ENCODE measurements at places on chromosomes 3 and 15.

DNA sequence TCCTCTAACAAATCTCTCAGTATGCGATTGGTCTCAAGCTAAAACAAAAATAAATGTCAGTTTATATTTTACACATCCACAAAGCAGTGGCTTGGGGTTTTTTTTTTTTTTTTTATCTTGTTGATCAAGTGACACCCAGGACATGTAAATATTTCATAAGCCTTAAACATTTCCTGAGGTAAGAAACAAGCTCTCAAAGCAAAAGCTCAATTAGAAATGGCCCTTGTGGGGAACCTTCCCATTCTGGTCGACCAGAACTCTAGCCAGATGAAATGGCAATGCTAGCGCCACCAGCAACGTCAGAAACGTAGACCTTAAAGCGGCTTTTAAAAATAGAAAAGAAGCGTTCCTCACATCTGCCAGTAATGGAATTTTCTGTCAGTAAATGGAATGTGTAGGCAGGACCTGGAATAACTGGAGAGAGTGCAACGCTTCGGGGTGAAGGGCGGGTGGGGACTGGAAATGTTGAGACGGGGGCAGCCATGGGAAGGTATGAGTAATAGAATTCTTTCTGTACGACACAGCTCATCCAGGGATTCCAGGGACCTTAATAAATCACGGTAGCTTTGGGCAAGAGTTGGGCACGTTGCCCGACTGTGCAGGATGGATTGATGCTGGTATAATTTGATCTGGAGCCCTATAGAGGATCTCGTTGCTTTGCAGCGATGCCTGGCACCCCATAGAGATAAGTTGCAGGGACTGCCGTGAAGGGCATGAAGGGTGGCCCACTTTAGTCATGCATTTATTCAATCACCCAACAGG is 44.4 kb downstream of the BTD start:
- DNase-seq = no peak

GRCh38 chr3:66394019-66394752 is 106.6 kb downstream of the LRIG1 start:
- DNase-seq = no peak

DNA sequence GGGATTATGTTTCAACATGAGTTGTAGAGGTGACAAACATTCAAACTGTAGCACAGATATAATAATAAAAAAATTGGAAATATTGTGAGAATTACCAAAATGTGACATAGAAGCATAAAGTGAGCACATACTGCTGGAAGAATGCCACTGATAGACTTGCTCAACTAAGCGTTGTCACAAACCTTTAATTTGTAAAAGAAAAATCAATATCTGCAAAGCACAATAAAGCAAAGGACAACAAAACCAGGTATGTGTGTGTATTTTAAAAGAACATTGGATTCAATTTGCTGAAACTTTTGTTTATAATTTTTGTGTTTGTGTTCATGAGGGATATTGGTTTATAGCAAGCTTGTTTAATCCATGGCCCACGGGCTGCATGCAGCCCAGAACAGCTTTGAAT is 40.8 kb upstream of the EIF5A2 start:
- no peak for DNase-seq

GRCh38 chr15:31265090-31265870 is 61.4 kb upstream of the KLF13 start:
- DNase-seq = no peak

GRCh38 chr3:151093905-151094304 is 8.4 kb downstream of the MED12L start:
- no peak for DNase-seq

GRCh38 chr3:145006271-145006670 is 1034.6 kb downstream of the DIPK2A start:
- DNase-seq = no peak

DNA sequence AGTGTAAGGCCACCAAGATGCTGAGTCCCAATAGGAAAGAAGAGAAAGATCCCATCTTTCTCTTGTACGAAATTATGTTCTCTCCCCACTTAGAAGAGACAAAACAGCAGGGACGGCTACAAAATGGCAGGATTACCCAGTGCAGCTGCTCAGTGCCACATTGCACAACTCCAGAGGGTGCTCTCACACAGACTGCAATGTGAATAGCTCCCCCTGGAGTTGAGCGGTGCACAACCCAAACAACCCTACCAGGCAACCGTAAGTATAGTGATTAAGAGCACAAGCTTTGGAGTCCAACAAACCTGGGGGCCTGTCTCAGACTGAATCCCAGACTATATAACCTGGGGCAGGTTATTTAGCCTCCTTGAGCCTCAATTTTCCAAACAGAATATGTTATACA is 3.1 kb upstream of the BHLHE40 start:
- peak; percentile 81 for DNase-seq

- DNase-seq = no peak
These were observed 18.8 kb upstream of the FAM81A start for GRCh38 chr15:59419170-59419569.

DNA sequence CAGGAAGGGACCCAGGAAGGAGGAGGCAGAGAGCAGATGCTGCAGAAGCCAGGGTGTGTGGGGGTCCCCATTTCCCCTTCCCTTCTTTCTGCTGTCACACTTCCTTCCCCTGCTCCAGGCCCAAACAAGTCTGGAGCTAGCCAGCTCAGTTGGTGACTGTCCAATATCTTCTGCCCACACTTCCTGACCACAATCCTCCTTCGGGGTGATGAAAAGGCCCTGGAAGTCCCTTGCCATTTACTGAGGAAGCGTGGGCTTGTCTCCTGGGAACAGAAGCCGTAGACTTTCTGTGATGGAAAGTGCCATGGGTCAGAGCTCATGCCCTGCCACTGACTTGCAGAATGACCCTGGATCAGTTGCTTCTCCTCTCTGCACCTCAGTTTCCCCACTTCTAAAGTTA is 39.0 kb downstream of the ANAPC13 start:
- peak; percentile 80 for DNase-seq

- no peak for DNase-seq
These were observed 244.1 kb upstream of the SEMA6D start for GRCh38 chr15:47473106-47473725.

DNA sequence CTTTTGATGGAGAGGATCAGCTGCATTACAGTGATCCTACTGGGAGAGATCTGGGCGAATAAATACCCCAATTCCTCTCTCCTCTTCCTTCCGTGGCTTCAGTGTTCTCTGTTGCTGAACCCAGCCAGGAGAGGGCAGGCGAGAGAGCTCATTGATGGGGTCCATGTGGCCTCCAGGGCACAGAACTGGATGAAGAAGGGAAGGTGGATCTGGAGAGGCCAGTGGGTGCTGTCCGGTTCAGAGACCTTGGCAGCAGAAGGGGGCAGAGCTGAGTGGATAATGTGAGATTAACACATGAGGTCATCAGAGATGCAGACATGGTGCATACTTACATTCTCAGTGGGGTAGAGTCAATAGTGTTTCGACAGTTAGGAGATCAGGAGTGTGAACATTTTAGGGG is 193.6 kb downstream of the CLSTN2 start:
- peak; percentile 35 for DNase-seq

DNA sequence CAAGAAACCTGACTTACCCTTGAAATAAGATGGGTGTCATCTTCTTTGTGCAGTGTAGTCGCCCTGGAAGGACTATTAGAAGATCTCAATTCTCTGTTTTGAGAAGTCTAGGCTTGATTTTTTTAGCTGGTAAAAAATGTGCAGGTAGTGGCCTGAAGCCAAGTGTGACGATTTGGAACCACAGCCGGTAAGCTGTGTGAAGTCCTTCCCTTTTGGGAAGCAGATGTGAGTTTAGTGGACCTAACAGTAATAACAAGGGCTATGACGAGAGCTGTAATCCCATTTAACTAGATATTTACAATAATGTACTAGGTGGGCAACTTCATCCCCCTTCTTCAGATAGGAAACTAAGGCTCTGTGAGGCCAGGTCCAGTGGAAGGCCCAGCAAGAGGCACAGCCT is 81.7 kb upstream of the MYZAP start:
- DNase-seq = no peak

DNA sequence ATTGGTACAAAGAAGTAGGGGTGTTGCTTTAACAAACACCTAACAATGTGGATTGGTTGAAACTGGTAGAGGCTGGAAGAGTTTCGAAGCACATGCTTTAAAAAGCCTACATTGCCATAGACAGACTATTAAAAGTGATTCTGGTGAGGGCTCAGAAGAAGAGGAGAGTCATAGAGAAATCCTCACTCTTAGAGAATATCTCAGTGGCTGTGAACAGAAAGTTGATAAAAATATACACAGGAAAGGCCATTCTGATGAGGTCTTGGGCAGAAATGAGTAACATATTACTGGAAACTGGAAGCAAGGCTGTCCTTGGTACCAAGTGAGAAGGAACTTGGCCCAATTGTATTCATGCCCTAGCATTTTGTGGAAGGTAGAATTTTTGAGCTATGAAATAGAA is 173.7 kb upstream of the CRBN start:
- no peak for DNase-seq

- DNase-seq = no peak
These were observed 4.5 kb upstream of the C15orf39 start for GRCh38 chr15:75197062-75197630.

DNA sequence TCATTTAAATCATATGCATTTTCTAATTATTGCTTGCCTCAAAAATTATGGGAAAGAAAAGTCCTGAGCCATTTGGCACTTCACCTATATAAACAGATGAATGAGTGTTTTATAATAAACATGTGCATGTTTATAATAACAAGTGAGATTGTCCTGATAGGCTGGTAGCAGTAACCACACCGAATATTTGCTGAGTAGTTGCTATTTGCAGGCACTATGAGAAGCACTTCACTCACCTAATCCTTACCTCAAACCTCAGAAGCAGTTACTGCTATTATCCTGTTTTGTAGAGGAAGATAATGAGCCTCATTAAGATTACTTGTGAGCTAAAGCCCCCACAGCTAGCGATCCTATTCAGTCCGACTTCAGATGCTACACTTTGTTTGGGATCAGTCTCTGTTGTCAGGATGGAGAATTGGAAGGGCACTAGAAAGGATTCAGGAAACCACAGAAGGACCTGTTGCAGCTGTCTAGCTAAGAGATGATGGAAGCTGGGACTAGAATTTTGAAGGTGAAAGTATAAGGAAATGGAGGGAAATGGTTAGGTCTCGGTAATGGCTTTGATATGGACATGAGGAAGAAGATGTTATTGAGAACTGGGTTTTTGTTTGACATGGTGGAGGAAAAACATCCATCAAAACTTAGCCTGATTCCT is 28.4 kb upstream of the MAGI1 start:
- DNase-seq = no peak

DNA sequence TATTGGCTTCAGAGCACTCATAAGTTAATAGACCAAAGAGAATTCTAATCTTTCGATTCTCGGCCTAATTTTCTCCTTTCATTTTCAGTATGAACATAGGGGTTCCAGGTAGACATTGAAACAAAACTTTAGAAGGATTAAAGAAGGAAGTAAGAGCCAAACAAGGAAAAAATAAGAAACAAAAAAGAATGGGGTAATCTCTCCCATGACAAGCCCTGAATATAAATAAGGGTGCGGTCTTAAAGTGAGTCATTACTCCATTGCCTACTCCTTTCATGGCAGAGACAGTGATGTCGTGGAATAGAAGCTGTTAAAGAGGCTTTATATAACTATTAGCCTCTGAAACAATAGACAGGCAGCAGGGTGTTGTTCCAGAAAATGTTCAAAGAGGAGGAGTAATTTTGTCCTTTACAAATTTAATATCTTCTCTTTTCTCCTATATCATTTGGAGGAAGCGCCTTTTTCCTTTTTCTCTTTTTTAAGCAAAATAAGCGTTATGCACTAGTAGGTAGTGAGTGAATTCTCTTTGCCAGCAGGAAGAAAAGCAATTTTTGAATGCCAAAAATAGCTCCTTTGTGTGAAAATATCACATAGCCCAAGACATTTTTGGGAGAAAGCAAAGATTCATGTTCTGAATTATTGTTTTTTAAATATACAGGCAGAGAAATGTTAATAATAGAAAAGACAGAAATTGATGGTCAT is 607.9 kb upstream of the KCNMB2 start:
- peak; percentile 65 for DNase-seq

DNA sequence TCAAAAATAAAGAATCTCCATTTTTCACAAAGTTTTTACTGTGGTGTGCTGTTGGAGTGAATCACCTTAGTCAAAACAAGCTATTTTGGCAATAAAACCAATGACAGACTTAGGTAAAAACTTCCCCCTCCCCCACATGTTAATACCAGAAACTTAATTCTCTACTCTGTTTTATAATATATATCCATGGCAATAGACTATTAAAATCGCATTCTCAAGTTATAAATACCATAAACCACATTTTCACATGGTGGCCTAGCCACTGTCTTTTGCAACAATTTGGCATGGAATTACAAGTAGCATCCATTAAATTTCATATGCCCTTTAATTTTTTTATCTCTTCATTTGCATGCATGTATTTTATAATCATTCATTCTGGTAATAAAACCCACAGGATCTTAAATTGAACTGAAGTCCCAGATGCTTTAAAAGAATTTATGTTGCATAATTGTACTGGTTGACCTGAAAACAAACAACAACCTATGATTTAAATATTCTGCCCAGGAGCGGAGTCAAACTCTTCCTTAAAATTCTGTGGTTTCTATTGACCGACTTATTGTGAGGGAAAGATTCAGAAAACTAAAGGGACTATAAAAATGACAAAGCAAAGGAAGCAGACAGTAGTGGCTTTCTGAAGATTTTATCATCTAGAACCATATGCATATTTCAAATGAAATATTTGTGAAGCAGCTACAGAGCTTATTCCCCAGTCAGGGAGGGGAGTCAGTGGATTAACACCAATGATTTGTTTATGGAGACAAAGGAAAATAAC is 229.0 kb upstream of the TBL1XR1 start:
- DNase-seq = no peak

DNA sequence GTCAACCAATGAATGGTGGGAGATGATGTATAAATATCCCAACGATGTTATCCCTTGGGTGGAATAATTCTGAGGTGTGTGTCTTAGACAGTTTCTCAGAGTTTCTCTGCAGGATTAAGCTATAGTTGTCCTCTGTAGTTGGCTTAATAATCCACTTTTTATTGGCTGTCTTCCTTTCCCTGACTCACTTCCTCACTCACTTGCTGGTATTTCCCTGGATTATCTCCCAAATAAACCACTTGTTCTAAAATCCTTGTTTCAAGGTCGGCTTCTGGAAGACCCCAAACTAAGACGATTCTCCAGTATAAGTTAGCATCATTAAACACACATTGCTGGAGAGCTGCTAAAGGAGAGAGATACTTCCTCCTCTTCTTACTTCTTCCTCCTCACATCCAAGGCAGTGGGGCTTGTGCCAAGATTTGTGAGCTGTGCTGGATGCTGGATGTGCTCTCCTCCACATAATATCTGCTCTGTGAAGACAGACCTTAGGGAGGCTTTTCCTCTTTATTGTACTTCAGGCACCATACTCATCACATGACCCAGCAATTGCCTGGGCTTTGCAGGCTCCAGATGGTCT is 22.5 kb upstream of the ROPN1 start:
- no peak for DNase-seq

GRCh38 chr3:61577760-61578159 is 16.4 kb downstream of the PTPRG start:
- no peak for DNase-seq

DNA sequence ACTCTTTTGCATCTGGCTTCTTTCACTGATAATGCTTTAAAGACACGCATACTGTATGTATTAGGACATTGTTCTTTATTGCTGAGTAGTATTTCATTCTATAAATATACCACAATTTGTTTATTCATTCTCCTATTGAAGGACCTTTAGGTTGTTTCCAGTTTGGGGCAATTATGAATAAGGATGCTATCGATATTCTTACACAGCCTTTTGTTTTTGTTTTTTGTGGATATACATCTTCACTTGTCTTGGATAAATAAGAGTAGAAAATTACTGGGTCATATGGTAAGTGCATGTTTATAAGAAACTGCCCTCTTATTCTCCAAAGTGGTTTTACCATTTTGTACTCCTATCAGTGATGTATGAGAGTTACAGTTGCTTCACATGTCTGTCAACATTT is 61.8 kb upstream of the GOLGA6B start:
- no peak for DNase-seq
